COR-L47 (cell line): ENCODE measurements at places on chromosomes 1 and 21.
A peak's percentile ranks its signal among the peaks of the same experiment; 100 is the strongest.

DNA sequence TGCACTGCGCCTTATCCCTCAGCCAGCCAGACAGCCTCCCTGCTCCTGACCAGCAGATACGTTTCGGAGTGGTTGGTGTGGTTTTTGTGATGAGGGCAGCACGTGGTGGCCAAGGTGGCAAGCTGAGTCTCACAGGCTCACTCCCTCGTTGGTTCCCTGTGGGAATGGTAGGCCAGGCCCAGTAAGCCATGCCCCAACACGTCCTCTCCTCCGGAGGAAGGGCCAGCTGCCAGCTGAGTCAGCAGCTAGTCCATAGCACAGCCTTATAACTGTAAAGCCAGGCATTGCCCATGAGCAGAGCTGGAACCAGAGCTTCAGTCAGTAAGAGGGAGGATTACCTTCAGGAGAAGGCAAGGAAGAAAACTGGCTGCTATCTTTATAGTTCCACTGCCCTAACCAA lies 29.5 kb downstream of the SZRD1 start:
- no peak for DNase-seq

DNA sequence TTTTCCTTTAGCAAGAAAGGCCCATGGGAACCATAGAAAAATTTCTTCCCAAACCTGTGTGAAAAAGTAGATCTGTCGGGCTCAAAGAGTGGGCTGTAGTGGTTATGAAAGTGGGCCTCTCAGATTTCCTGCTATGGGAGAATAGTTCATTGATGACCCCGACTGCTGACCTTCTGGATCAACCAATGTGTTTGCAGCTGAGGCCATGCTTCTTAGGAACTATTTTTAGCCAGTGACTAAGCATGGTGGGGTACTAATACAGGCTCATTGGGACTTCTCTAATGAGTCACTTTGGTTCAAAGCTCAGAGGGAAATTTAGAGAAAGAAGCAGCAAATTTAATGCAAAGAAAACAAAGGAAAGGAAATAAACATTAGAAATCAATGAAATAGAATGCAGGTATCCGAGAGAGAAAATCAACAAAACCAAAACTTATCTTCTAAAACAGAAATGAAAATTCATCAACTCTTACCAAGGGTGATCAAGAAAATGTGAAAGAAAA lies 12.6 kb upstream of the PSMA5 start:
- DNase-seq, result no peak

GRCh38 chr1:45721207-45721606 lies 29.2 kb downstream of the IPP start:
- no peak for DNase-seq

DNA sequence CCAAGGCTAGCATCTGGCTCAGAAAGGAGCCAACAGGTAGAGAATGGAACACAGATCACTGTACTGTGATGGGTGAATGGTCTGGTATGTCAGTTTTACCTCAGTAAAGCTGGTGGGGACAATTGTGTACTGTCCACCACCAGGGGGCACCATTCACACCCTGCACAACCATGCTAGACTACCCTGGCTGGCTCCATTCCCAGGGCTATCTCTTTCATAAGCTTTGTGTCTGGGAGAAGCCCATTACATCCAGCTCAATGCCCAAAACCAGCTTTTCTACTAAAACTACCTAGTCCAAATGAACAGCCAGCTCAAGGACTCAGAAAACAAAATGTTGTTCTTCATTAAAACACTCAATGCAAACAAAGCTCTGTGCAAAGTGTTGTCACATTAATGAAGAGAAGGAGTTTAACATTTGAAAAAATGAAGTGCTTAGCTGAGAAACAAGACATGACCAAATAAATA lies 62.0 kb upstream of the RASAL2 start:
- peak; percentile 85 for DNase-seq

GRCh38 chr1:215166886-215167285 lies 84.3 kb downstream of the KCNK2 start:
- DNase-seq, result no peak

DNA sequence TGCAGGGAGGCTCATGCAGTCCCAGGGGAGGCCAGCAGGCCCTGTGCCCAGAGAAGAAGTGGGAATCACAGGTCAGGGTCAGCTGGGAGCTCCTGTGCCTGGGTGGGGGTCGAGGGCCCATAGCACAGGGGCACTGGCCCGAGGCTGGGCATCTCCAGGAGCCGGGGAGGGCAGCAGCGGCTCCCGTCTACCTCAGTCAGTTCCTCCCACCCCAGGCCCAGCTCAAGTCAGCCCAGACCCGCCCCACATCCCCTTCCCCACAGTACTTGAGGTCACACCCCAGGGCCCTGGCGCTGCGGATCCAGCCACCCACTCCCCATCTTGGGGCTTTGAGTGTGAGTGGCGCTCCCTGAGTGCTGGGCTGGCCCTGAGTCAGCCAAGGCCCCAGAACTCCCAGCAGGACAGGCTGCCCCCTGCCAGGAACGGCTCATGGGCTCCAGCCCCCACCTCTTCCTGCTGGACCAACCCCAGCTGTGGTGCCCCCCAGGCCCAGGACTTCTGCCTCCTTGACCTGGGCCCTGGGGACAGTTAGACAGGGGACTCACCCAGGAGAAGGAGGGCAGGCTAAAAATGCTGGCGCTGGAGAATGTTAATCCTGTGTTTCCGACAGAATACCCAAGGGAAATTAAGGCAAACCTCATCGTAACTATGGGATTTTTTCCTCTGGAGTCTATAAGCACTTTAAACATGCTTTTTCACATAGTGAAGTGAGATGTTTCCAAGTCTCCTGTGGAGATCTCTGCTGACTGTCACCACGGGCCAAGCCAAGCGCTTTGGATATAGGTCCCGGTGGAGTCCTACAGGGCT lies 68.8 kb upstream of the COL6A1 start:
- DNase-seq, result no peak

DNA sequence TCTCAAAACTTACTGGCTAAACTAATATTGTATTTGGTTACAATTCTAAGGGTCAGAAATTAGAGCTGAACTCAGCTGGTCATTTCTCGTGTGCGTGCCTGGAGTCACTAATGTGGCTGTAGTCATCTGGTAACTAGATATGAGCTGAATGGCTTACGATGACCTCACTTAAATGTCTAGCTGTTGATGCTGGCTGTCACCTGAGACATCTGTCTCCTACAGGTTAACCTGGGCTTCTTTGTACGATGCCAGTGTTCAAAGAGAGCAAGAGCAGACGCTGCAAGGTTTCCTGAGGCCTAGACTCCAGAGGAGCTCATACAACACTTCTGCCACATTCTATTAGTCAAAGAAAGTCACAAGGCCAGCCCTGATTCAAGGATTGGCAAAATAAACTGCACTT lies 17.1 kb upstream of the ALG6 start:
- DNase-seq, result no peak

- no peak for DNase-seq
Measured at GRCh38 chr1:4121293-4121684, 221.2 kb upstream of the C1orf174 start.

DNA sequence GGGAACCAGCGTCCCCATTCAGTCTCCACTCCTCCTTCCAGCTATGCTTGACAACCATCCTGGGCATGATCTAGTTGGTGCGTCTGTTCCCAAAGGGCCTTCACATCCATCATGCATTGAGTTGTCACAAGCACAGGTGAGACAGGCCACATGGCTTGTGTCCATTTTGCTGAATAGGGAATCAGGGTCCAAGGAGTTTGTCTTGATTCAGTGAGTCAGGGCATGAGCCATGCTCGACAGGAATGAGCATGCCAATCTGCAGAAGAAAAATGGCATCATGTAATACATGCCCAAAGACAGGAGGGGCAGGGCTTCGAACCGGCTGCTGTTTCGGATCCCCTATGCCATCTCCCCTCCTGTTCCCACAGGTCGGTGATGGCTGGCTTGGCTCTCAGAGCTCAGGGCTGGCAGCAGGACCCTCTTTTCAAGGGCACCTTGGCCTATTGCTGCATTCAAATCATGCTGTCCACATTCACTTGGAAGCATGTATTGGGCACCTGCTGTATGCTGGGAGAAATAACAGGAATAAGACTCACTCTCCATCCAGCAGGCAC lies 44.5 kb downstream of the PKP1 start:
- DNase-seq, result no peak

GRCh38 chr21:18384771-18385170 lies 18.8 kb downstream of the TMPRSS15 start:
- DNase-seq, result peak; percentile 68

GRCh38 chr1:24915816-24916602 lies 14.1 kb downstream of the RUNX3 start:
- DNase-seq, result no peak
